Hair follicle dermal papilla cell (primary cell): ENCODE measurements at places on chromosomes 1 and 21. TPM values are rescaled to one million over a fixed set of nuclear protein-coding genes. Genes with fewer than 3 reads are reported as not detected.

IGFN1 gene
- not detected in 2 replicates for total RNA-seq

TPTE gene
- total RNA-seq, result not detected in 2 replicates

LCE6A gene
- total RNA-seq, result not detected in 2 replicates

CRABP2 gene
- total RNA-seq, result 144 and 158 TPM in 2 replicates

STXBP3 gene
- total RNA-seq, result 41.7 and 62.1 TPM in 2 replicates

TMEM53 gene
- 5.8 and 7.4 TPM in 2 replicates for total RNA-seq

KRTAP7-1 gene
- not detected in 2 replicates for total RNA-seq

RASSF5 gene
- 0.97 and 1.3 TPM in 2 replicates for total RNA-seq

CD1D gene
- not detected in 2 replicates for total RNA-seq

ENAH gene
- 76.3 and 89.2 TPM in 2 replicates for total RNA-seq

NEGR1 gene
- total RNA-seq, result 22.2 and 31.6 TPM in 2 replicates

ST6GALNAC3 gene
- total RNA-seq, result 1.9 and 3.9 TPM in 2 replicates

S100A3 gene
- 6.3 and 6.6 TPM in 2 replicates for total RNA-seq

HOOK1 gene
- not detected in 2 replicates for total RNA-seq

SERINC2 gene
- total RNA-seq, result 4.9 and 8.5 TPM in 2 replicates

SORT1 gene
- 9.6 and 13.1 TPM in 2 replicates for total RNA-seq

MPL gene
- total RNA-seq, result 0.65 TPM in 1 of 2 replicates, not detected in the other

EXO1 gene
- total RNA-seq, result 1.7 and 3.2 TPM in 2 replicates

OR2T35 gene
- total RNA-seq, result not detected in 2 replicates

TNFRSF14 gene
- total RNA-seq, result 30.6 and 38.6 TPM in 2 replicates

FAM177B gene
- total RNA-seq, result not detected in 2 replicates

FNDC5 gene
- total RNA-seq, result 1.1 and 4.3 TPM in 2 replicates

TLR5 gene
- 0.81 and 0.85 TPM in 2 replicates for total RNA-seq

DNAJC28 gene
- 1.1 and 1.5 TPM in 2 replicates for total RNA-seq

NPPA gene
- not detected in 2 replicates for total RNA-seq

OPRD1 gene
- total RNA-seq, result under 0.01 TPM in 1 of 2 replicates, not detected in the other

CITED4 gene
- 1.7 and 2.1 TPM in 2 replicates for total RNA-seq

GPR161 gene
- total RNA-seq, result 22.7 and 30.5 TPM in 2 replicates

ADAMTSL4 gene
- 12.3 and 15.7 TPM in 2 replicates for total RNA-seq

FCER1G gene
- 0.97 TPM in 1 of 2 replicates, not detected in the other for total RNA-seq

GNAT2 gene
- total RNA-seq, result 0.16 TPM in 1 of 2 replicates, not detected in the other

SYCP1 gene
- total RNA-seq, result not detected in 2 replicates

YY1AP1 gene
- total RNA-seq, result 40.8 and 95.4 TPM in 2 replicates

PAQR6 gene
- 0.49 and 0.65 TPM in 2 replicates for total RNA-seq

LRIG2 gene
- 20.1 and 20.5 TPM in 2 replicates for total RNA-seq

TDRD5 gene
- not detected in 2 replicates for total RNA-seq

PPIAL4G gene
- not detected in 2 replicates for total RNA-seq

KIF17 gene
- total RNA-seq, result 0.32 and 0.61 TPM in 2 replicates

CELA2B gene
- total RNA-seq, result not detected in 2 replicates

IL12RB2 gene
- not detected in 2 replicates for total RNA-seq

PLA2G5 gene
- total RNA-seq, result not detected in 2 replicates

MRAP gene
- total RNA-seq, result not detected in 2 replicates

MATN1 gene
- total RNA-seq, result 0.36 TPM in 1 of 2 replicates, not detected in the other

ADAR gene
- 156 and 173 TPM in 2 replicates for total RNA-seq

NKAIN1 gene
- total RNA-seq, result 0.24 TPM in 1 of 2 replicates, not detected in the other

PCNX2 gene
- total RNA-seq, result 47.4 and 66.5 TPM in 2 replicates

ASPM gene
- 3.9 and 4.4 TPM in 2 replicates for total RNA-seq

SLAMF7 gene
- total RNA-seq, result not detected in 2 replicates

ERO1B gene
- 5.7 and 6.3 TPM in 2 replicates for total RNA-seq

ATP1A4 gene
- total RNA-seq, result not detected in 2 replicates

MYOC gene
- total RNA-seq, result not detected in 2 replicates

DIO1 gene
- not detected in 2 replicates for total RNA-seq

ADCY10 gene
- under 0.01 TPM in 1 of 2 replicates, not detected in the other for total RNA-seq

SMIM1 gene
- 0.49 and 2.7 TPM in 2 replicates for total RNA-seq

S100A7 gene
- not detected in 2 replicates for total RNA-seq

KAZN gene
- total RNA-seq, result 12.3 and 14.1 TPM in 2 replicates

ZNF644 gene
- 60.2 and 73.5 TPM in 2 replicates for total RNA-seq
